ENCODE measurements at places on chromosomes 2 and 18.

GRCh38 chr2:204876311-204876710 lies 331.0 kb downstream of the PARD3B start:
- DNase-seq = no peak

DNA sequence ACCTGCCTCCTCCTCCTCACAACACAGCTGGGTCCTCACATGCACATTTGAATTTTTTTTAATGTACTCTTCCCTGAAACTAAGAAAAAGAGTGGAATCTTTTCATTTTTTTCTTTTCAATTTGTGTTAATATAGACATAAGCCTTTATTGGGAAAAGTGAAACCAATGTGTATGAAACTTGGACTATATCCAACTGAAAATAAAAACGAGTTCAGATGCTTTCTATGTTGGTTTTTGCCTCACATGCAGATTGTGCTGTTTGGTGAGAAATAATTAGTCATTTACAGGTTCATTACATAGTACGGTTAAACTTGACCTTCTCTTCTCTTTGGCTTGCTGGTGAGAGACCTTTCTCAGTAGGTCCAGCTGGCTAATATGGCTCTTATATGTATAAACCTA lies 515.2 kb upstream of the FANCL start:
- no peak for DNase-seq

DNA sequence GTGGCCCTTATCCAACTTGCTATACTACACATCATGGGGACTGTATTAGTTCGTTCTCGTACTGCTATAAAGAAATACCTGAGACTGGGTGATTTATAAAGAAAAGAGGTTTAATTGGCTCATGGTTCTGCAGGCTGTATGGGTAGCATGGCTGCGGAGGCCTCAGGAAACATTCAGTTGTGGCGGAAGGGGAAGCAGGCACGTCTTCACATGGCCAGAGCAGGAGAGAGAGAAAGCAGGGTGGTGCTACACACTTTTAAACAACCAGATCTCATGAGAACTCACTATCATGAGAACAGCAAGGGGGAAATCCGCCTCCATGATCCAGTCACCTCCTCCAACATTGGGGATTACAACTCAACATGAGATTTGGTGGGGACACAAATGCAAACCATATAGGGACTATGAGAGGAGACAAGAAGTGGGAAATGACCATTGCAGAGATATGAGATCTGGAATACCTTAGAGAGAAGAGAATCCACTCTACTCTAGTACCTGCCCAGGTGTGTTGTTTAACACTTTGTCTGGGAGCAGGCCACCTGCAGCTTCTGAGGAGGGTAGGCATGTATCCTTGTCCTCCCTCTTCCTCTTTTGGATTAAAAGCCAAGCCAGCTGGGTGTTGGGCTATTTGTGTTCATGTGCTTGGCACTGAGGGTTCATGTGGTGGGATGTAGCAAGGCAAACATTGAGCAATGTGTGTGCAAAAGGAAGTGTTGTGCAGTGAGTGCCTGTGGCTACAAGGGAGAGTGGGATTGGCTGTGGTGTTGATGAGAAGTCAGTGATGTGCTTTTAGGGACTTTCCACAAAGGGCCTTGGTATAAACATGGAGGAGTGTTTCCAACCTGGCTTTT lies 22.8 kb downstream of the TTLL4 start:
- no peak for DNase-seq

DNA sequence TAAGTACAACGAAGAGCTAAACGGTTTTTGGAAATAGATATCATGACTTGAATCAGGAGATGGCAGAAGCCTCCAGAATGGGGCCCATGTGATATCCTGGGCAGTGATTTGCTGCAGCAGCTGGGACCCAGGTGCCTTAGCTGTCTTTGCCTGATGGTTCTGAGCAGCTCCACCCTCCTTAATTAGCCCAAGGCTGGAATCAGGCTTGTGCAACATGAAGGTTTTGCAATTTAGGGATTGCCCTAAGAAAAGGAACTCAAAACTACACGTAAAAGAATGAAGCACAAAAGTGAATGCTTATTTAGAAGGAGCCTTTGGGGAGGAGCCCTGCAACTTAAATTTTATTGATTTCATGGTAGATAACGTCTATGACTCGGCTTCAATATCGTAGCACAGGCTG lies 17.3 kb upstream of the CNDP2 start:
- DNase-seq = no peak

- no peak for DNase-seq
These were observed 51.7 kb downstream of the ARHGAP28 start for GRCh38 chr18:6781142-6781714.

- DNase-seq = no peak
These were observed 3.5 kb downstream of the FEV start for GRCh38 chr2:218981390-218981880.

DNA sequence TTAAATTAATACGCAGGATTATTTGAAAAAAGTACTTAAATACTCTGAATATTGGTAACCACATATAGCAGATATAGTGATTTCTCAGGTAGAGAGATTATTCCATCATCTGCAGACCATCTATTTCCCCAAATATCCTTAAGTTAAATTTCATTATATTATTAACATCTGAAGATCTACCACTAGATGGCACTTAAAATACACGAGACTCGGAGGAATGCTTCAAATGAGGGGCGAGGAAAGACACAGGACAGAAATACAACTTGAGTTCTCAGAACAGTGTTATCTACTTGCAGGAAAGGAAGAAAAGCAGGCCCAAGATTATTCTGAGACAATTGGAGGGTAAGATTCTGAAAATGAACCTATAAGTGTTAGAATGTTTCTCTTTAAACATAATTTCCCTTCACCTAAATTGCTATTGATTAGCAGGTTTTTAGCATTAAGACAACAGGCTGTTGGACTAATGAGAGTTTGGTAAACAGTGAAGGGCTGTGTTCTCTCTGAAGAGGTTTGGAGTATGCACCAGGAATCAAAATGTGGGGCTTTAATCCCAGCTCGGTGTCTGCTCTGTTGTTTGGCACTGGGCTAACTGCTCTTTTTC lies 76.9 kb upstream of the GCFC2 start:
- peak; percentile 5 for DNase-seq

DNA sequence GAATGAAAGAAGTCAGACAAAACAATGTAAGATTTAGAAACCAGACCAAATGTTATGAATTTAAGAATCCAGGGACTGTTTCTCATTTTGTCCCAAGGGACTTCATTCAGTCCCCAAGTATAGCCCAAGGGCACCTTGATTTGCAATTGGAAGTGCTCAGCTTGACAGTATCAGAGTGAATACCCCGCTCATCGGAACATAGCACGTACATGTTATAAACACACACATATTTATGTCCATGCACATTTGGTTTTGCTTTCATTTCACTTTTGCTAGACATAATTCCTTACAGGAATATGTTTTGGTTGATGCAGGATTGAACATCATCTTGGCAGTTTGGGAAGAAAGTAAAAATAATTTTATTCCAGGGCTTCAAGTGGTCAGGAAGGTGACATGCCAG lies 100.2 kb downstream of the PID1 start:
- no peak for DNase-seq

DNA sequence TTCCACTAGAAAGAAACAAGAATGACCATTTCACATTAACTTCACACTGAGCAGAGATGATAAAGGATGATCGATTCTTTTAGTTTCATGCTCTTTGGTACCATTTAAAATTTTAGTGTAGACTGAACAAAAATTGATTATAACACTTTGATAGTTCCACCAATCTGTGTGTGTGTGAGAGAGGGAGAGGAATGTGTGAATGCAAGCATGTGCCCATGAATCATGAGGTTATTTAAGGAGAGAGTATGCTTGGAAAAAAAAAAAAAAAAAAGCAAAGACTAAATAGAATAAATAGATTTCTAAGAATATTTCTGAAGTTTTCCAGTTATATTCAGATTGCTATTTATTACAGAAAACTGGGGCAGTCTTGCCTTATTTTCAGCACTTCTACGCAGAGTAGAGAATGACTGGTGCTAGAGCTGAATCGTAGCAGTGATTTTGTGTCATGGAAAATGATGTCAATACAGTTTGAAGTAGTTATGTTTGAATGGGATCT lies 900.8 kb downstream of the SLC4A3 start:
- no peak for DNase-seq

DNA sequence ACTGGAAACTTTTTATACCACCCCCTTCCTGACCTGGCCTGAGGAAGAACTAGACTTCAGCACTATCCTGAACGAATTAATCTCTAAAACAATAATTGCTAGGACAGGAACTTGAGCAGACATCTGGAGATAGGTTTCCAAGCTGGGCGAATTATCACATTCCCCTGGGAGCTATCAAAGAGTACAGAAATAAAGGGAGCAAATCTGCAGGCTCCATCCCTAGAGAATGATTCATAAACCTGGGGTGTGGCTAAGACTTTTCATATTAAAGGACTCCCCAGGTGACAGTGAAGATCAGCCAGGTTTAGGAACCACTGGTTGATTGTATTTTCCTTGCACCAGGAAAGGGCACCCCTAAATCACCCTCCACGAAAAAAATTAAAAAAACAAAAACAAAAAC lies 105.6 kb upstream of the NOL4 start:
- peak; percentile 60 for DNase-seq

DNA sequence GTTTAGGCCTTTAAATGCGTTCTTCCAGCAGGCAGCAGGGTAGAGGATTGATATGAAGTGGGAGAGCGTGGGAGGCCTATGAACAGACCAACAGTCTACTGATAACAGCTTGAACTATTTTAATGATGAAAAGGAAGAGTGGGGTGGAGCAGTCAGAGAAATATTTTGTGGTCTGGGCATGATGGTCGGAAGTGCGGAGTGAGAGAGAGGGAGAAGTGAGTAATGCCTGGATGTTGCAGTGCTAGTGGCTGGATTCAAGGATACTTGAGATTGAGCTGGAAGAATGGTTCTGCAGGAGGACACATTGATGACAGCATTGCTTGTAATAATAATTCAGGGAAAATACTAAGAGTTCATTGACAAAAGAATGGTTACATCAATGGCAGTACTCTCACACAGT lies 151.0 kb upstream of the DAPL1 start:
- no peak for DNase-seq

DNA sequence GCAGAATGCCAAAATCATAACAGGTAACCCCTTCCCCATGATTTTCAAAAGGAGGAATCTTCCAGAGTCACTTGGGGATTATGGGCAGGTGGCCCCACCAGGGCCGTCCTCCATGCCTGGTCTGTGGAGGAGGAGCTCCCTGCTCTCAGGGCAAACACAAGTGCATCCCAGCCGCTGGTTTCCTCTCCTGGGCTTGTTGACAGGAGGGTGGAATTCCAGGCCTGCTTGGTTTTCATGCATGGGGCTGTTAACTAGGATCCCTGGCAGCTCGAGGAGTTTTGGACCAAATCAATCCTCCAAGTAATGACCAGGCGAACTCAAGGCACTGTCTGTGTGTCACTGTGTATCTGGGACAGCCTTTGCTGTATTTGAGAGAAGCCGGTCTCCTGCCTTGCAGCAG lies 45.3 kb downstream of the FOSL2 start:
- DNase-seq = no peak

- no peak for DNase-seq
These were observed 32.0 kb downstream of the MARCHF4 start for GRCh38 chr2:216340280-216340631.

- no peak for DNase-seq
These were observed 445.1 kb upstream of the SPRED2 start for GRCh38 chr2:65877331-65878010.

DNA sequence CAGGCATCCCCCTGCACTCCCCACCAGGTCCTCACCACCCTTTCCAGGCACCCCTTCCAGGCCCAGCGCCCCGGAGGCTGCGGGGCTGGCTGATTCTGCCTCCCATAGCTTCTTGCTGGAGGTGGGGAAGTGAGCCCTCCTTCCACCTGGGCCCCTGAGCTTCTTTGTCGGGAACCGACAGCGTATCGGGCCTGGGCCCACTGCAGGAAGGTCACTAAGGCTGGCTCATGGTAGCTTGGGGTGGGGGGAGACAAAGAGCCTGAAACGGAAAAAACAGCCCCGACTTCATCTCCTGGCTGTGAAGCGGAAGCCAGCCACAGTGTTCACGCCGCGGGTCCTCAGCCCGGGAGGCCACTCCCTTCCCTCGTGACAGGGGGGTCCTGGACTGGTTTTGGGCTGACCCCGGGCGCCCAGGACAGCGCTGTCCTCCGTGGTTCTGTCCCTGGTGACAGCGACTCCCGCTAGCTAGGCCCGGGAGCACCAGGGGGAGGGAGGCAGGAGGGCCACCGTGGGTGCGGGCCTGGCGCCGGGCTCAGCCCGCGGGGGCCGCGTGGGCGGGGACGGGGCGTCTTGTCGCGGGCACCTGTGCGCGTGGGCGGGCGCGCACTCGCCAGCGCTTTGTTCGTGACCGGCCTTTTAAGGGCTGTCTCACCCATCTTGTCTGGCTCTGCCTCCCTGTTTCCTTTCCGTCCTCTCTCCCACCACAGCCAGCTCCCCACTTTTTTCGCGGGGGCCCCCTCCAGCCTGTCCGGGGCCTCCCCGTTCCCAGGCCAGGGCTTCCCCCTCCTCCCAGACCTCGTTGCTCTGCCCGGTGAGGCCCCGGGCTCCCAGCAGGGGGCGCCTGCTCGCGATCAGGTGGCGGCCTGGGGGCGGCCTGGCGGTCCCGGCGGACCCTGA lies 64.9 kb downstream of the DNMT3A start:
- no peak for DNase-seq

DNA sequence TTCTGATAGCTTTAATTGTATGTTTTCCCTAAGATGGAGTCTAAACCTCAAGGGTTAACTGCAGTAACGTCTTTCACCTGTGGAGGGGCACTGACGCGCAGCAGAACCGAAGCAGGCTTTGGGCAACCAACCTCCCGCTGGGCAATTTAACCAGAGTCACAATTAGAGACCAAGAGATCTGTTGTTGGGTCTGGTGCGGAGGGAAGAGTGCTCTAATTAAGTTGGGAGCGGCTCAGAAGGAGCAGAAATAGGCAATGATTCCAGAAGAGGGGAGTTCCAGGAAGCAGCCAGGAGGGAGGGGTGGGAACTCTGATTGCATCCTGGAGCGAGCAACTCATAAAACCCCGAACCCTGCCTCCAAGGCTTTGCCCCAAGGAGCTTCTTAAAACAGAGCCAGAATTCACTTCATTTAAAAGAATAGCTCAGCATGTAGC lies 245.8 kb downstream of the PAX3 start:
- DNase-seq = peak; percentile 41

GRCh38 chr18:615773-616172 lies 19.0 kb downstream of the CLUL1 start:
- DNase-seq = no peak

DNA sequence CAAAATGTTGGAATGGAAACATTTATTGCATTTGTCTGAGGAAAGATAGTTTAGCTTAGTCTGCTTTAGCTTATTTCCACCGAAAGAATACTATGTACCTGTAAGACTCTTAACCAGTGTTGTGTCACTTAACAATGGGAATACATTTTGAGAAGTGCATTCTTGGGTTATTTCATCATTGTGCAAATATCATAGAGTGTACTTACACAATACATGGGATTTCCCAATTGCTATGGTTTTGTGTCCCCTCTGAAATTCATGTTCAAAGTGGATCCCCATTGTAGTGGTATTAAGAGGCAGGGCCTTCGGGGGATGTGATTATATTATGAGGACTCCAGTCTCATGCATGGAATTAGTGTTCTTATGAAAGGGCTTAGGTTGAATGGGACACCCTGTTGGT lies 249.4 kb upstream of the UBE2E3 start:
- no peak for DNase-seq
